ENCODE measurements at places on chromosomes 11 and 22.
A peak's percentile ranks its signal among the peaks of the same experiment; 100 is the strongest.

DNA sequence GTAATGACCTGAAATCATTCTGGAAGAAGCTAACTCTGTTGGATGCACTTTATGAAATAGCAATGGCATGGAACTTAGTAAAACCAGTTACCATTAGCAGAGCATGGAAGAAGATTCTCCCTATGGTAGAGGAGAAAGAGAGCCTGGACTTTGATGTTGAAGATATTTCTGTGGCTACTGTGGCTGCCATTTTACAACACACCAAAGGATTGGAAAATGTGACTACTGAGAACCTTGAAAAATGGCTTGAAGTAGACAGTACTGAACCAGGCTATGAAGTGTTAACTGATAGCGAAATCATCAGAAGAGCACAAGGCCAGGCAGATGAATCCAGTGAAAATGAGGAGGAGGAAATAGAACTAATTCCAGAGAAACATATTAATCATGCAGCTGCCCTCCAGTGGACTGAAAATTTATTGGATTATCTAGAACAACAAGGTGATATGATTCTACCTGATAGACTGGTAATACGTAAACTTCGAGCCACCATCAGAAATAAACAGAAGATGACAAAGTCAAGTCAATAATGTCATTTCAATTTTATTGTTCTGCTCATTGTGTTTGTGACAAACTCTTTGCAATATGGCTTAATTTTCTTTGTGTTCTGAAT is 2.0 kb downstream of the JRKL start:
- no peak for DNase-seq

GRCh38 chr11:85590848-85591483 is 36.2 kb downstream of the DLG2 start:
- DNase-seq = no peak

DNA sequence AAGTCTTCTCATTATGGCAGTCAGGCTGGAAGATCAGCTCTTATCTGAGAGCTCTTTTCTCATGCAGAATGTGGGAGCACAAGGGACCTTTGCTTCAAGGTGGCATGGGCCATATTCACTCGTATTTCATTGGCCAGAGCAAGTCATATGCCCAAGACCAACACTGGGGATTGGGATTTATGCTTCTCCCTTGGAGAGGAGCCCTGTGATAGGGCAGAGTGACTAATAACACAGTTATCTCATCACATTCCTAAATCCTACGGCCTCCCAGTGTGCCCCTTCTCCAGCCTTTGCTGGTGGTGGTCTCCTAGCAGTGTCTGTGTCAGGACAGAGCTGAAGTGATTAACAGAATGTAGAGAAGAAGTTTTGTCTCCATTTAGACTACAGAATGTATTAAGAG is 48.6 kb downstream of the SYT9 start:
- DNase-seq = no peak

DNA sequence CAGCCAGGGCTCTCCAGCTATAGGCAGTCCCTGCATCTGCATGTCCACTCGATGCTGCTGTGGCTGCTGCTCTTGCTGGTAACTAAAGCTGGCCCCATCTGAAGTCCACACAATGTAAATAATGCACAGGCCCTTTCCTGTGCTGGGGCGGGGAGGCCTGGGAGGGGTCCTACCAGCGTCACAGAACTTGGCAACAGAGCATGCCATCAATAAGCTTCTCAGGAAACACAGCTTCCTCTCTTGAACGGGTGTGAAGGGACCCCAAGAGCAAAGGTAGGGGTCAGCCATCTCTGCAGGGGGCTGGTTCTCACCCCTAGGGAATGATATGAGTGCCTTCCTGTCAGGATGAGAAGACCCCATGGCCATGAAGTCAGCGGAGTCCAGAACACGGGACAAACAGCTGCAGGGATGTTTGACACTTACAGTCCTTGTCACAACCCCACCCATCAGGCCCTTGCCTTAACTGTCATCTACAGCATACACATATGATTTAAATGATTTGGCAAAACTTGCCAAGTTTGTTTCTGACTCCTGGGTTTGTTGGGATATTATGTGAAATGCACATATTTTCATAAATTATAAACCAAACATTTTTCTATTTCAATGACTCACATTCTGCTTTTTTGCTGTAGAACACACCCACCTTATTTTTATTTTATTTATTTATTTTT is 39.1 kb upstream of the LYVE1 start:
- no peak for DNase-seq

GRCh38 chr11:40160418-40160817 is 1299.0 kb downstream of the LRRC4C start:
- no peak for DNase-seq

GRCh38 chr22:22229683-22230420 is 14.7 kb upstream of the VPREB1 start:
- DNase-seq = no peak

DNA sequence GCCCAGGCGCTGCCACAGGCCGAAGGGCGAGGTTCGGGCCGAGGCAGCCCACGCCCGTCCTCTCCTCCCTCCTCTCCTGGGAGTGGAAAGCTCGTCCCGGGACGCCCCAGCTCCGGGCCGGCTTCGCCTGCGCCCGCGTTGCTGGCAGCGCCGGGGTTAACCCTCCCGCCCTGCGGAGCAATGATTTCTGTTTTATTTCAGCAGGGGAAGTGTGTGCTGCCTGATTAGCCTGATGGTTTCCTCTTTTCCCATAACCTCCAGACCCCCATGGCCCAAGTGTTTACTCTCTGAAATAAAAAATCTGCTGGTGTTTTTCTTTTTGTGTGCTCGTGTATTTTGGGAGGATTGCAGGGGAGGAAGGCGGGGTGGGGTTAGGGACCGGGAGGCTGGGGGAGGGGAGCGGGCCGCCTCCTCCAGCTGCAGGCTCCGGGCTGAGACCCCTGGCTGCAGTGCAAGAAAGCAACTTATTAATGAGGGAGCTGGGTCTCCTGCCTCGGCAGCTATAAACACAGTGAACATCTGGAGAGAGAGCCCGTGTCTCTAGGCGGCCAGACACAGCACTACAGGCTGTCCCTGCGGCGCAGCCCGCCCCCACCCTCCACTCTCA is 38.6 kb downstream of the ETS1 start:
- DNase-seq = no peak

DNA sequence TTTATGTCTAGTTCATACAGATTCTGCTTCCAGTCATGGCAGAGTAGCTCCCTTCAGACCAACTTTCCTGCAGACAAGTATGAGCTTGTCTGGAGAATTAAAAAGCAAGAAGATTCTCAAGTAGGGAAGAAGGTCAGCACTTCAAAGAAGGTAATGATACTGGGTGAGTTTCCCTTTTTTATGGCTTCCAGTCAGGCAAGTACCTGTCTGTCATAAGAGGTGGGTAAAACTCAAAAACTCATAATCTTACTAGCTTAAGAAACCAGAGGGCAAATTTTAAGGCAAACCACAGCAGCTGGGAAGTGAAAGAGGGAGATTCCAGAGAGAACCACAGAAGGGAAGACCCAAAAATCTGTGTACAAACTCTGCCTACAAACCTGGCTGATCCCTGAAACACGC is 54.2 kb downstream of the DENND5A start:
- DNase-seq = no peak

DNA sequence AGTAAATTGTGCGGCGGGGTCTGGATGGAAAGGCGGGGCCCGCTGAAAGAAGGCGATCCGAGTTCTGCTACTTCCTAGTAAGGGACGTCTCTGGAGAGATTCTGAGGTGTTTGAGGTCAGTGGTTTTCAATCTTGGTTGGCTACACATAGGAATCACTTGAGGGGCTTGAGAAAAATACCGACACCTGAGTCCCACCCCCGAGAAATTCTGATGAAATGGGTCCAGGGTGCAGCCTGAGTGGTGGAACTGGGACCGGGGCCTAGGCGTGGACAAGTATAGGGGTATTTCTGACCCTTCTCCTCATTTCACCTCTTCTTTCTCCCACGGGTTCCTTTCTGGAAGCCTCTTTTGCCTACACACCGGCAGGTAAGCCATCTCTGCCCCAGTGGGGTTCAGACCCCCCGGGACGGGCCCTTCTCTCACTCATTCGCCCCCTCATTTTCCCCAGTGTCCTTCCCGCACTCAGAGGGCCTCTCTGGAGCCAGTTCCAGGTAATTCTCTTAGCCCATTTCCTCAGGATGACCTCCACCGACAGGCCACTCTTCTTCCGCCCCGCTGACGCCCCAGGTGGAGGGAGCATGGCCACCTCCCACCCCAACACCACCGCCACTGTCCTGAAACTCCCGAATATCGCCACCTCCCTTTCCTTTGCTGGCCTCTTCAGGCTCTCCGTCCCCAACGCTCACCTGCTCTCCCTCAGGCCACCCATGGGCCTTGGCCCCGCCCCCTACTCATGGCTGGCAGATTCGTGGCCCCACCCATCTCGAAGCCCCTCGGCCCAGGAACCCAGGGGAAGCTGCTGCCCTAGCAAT is 11.8 kb downstream of the ROBO3 start:
- no peak for DNase-seq

DNA sequence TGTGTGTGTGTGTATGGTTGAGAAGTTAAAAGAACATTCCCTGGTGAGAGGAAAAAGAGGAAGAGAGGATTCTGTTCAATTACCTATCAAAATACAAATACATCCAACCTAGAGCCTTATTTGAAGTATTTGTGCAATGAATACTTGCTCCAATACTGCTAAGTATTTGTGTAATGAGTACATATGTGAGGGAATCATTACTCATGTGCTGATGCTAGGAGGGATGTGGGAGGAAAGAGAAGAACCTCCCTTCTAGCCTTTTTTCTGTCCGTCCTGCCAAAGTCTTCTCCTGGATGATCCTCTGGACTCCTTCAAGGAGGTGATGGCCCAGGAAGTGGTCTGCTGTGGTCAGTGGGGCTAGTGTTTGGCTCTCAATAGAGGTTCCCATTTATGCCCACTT is 36.0 kb upstream of the ACCSL start:
- no peak for DNase-seq

GRCh38 chr22:24230911-24231656 is 13.8 kb downstream of the GGT5 start:
- DNase-seq = peak; percentile 68

DNA sequence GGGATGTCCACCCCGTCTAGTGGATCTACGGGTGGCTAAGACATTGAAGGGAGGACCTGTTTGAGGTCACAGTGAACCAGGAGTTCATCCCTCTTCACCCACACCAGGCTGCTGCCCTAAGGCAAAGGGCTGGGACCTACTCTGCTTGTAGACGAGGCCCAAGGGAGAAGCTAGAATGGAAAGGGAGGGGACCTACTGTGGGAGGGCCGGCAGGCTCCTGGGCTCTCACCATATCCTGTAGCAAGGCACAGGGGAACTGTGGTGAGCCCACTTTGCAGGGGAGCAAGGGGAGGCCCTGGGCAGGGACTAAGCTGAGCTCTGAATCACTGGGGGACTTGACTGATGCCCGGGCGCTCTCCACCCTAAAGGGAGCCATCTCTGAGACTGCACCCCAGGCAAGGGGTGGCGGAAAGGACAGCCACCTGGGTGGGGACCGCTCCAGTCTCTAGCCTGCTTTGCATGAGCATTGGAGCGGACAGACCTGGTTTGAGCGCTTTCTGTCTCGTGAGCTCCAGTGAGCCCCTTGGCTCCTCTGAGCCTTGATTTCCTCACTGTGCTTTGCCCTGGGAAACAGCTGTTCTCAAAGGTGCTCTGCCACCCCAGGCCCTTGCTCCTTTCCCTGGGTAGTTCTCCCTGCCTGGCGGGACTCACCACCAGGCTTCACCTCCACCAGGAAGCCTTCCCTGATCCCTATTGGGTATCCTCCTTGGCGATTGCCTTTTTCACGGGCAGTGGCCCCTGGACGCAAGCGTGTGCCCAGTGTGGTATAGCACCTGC is 24.2 kb downstream of the PARVG start:
- DNase-seq = no peak

GRCh38 chr11:74719011-74719410 is 12.2 kb downstream of the CHRDL2 start:
- DNase-seq = no peak

- DNase-seq = no peak
Measured at GRCh38 chr11:107446822-107447431, 10.7 kb downstream of the CWF19L2 start.

DNA sequence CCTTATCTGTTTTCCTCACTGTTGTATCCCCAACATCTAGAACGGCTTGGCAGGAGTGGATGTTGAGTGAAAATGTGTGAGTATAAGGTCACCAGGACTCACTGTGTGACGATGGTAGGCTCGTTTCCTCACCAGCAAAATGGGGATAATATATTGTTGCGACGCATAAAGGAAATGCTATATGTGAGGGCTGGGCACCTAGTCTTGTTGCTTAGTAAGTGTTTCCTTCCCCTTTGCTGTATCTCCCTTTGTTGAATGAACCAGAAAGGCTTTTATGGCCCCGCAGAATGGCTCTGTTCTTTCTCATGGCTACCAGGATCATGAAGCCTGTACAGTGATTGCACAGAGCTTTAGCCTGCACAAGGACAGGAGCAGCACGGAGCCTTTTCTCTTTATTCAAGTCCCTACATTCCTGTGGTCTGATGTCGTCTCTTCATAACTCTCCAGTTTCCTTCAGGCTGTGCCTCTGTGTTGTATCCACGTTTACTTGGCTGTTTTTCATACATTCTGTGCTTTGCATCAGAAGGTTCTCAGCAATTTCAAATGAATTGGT is 5.4 kb downstream of the TNRC6B start:
- no peak for DNase-seq

GRCh38 chr11:82047200-82047599 is 686.5 kb downstream of the FAM181B start:
- DNase-seq = no peak

GRCh38 chr11:113553915-113554314 is 78.7 kb upstream of the DRD2 start:
- DNase-seq = no peak

DNA sequence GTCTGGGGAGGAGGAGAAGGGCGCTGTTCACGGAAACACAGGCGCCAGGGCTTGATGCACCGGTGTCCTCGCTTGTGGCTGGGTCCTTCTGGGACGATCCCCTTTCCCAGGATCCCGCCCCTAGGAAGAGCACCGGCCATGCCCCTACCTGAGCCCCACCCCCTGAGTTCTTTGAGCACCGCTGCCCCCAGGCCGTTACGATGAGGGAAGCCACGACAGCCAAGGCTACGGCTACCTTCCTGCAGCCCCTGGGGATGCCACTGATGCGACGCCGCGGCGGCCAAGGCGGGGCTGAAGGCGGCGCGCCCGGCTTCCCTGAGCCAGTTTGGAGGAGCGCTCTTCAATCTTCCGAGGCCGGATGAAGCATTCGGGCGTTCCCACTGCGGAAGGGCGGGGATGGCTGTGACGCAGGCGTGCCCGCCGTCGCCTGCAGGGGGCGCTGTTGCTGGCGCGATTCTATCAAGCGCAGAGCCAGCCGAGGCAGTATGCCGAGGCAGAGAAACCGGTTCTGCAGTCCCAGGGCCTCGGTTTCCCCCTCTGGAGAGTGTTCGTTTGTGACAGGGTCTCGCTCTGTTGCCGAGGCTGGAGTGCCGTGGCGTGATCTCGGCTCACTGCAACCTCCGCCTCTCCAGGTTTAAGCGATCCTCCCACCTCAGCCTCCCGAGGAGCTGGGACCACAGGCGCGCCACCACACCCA is 9.7 kb upstream of the NEFH start:
- peak; percentile 63 for DNase-seq

DNA sequence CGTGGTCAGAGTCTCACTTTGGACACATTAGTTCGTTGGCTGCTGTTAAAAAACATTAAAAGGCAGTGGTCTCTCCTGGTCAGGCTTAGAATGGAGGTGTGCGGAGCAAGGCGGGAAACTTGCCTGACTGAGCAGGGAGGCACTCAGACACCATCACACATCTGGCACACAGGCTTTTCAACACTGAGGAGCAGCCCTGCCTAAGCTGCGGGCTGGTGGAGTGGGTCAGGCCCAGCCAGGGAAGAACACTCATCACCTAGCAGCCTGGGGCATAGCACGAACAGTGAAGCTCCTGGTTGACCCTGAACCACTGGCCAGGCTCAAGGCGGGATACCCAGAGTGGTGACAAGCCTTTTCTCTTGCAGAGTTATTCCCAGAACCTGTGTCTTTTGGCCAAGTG is 4.2 kb downstream of the KAT5 start:
- no peak for DNase-seq

- DNase-seq = no peak
Measured at GRCh38 chr11:70628855-70629844, 230.8 kb downstream of the CTTN start.

Measured in activated CD8-positive, alpha-beta memory T cell treated with anti-CD3 and anti-CD28 coated beads, Interleukin-2, amount 50 U/mL, for 4 hours (primary cell).